Retinal pigment epithelial cell (primary cell): ENCODE measurements at places on chromosomes 1 and 21.

GRCh38 chr1:231666220-231666936 is 39.8 kb downstream of the DISC1 start:
- DNase-seq: no peak

- DNase-seq: no peak
These were observed 46.9 kb downstream of the CD34 start for GRCh38 chr1:207863893-207864535.

DNA sequence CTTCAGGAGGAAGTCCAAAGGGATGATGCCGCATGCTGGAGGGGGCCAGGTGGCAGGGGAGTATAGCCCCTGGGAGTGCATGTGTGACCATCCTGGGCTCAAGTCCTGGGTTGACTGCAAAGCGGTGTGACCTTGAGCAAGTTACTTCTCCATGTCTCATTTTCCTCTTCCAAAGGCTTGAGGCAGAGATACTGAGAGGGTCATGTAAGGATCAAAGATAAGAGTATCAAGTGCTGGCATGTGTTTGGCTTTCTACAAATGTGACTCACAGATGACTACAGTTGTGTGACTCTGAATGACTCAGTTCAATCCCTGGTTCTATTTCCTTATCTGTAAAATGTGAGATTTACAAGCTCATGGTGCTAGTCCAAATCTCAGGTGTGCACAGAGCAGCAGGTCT is 26.1 kb downstream of the PROK1 start:
- no peak for DNase-seq

GRCh38 chr1:31591425-31592093 is 15.2 kb downstream of the TINAGL1 start:
- DNase-seq: no peak

GRCh38 chr1:202361701-202362100 is 13.2 kb downstream of the PPP1R12B start:
- DNase-seq: no peak

DNA sequence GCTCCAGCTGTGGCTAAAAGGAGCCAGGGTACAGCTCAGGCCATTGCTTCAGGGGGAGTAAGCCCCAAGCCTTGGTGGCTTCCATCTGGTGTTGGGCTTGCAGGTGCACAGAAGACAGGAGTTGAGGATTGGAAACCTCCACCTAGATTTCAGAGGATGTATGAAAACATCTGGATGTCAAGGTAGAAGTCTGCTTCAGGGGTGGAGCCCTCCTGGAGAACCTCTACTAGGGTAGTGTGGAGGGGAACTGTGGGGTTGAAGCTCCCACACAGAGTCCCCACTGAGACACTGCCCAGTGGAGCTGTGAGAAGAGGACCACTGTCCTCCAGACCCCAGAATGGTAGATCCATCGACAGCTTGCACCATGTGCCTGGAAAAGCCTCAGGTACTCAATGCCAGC is 183.0 kb downstream of the PDE4B start:
- no peak for DNase-seq

- DNase-seq: no peak
These were observed 103.8 kb downstream of the BRINP3 start for GRCh38 chr1:190373705-190374336.

- no peak for DNase-seq
These were observed 49.2 kb downstream of the SLC37A1 start for GRCh38 chr21:42562816-42563215.

DNA sequence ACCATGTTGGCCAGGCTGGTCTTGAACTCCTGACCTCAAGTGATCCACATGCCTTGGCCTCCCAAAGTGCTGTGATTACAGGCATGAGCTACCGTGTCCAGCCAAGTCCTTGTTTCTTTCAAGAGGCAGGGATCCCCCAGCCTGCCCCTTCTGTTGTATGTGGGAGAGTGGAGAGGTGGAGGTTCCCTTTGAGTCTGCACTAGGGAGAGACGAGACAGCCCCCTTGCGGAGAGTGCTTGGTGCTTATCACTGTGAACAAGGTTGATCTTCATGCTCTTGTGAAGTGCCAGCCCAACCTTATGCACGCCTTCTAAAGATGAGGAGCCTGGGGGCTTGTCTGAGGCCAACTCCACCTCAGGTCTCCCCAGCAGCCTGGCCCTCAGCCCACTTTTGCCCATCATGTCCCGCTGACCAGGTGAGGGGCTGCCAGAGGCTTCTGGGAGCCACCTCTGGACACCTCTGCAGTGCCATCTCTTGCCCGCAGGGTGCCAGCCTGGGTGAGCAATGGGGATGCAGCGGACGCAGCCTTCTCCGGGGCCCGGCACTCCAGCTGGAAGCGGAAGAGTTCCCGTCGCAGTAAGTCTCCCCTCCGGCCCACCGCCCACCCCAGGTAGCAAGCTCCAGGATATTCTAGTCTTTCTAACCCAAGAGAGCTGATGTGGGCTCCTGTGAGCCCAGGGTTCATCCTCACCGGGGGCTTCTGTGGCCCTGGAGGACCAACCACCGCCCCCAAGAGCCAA is 62.3 kb downstream of the ARHGEF10L start:
- no peak for DNase-seq

DNA sequence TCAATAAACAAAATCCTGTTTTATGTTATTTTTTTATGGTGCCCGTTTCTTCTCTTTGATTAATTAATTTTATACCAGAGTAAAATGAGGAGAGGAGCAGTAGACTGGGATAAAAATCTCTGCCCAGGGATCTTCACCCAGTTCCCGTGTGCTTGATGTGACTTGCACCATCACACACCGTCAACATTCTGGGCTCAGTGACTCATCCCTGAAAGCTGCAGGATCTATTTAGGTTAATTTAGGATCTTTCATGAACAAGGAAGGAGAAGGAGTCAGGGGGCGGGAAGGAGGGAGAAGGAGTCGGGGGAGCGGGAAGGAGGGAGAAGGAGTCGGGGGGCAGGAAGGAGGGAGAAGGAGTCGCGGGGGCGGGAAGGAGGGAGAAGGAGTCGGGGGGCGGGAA is 182.4 kb downstream of the SMYD3 start:
- no peak for DNase-seq

DNA sequence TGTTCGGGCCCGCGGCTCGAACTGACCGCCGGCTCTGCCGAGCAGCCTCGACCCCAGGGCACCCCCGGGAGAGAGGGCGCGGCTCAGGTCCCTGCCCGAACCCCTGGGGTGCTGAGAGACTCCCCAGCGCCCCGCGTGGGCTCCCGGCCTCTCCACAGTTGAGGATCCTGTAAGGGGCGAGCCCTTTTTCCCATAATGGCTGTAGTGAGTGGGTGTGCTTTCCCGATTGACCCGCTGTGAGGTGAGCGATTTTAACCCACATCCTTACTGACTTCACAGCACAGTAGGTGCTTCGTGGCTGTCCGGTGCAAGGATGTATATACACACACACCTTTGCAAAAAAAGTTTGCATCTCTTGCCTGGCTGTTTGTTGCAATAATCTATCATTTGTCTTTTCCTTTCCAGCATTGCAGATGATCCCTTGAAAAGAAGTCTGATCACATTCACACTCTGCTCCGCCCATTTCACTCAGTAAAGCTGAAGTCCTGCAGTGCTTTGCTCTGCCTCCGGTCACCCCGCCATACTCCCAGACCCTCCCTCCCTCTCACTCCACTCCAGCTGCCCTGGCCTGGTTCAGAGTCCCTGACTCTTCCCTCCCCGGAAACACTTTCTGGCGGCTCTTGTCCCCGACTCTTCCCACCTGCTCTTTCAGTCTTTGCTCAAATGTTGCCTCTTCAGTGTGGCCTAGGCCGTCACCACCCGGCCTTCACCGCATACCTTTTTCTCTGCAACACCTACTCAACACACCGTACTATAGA is 955 bp upstream of the UBE2G2 start:
- DNase-seq: no peak

GRCh38 chr1:9203511-9203982 is 31.0 kb upstream of the H6PD start:
- no peak for DNase-seq

GRCh38 chr1:165539908-165540307 is 3.9 kb upstream of the LRRC52 start:
- no peak for DNase-seq

- DNase-seq: no peak
These were observed 5.1 kb upstream of the FRRS1 start for GRCh38 chr1:99771513-99771918.

DNA sequence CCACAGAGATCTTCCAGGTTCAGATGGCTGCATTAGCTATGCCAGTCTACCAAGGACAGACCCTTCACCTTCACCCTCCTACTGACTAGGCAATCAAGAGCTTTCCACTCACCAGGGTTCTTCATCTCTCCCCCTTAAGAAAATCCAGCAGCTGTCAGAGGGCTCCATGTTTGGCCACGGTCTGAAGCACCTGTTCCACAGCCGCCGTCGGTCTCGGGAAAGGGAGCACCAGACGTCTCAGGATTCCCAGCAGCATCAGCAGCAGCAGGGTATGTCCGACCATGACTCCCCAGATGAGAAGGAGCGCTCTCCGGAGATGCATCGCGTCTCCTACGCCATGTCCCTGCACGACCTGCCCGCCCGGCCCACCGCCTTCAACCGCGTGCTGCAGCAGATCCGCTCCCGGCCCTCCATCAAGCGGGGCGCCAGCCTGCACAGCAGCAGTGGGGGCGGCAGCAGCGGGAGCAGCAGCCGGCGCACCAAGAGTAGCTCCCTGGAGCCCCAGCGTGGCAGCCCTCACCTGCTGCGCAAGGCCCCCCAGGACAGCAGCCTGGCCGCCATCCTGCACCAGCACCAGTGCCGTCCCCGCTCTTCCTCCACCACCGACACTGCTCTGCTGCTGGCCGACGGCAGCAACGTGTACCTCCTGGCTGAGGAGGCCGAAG is 13.8 kb downstream of the TMCC2 start:
- no peak for DNase-seq

GRCh38 chr1:84164567-84165021 is 20.5 kb downstream of the PRKACB start:
- no peak for DNase-seq

DNA sequence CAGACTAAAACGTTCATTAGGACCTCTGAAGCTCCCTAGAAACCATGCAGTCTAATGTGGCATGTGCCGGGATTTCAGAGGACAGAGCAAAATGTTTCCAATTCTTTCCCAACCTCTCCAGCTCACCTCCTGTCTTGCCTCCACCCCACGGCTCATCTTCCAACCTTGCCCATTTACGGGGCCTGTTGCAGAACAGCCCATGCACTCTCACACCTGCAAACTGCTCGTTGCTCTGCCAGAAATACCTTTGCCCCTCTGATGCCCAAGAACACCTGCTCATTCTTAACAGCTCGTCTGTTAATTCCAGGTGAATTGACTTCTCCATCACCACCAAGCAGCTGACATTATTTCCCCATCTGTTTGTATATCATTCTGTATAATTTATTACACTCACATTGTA is 53.9 kb upstream of the LBR start:
- DNase-seq: no peak

DNA sequence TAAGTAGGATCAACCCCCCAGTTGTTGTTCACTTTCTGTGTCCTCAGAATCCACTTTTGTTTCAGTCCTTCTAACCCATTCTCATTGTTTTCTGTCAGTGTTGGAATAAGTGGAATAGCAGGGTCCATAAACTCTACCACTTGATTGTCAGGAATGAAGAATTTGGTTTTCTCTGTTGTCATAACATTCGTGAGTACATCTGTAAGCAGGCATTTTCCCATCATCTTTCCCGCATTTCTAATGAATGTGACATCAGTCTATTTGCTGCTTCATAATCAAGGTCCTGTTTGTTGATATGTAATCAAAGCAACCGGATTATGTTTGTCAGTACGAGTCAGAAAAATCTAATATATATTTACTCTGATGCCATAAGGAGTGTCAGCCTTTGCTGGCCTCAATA is 147.1 kb downstream of the KIF26B start:
- no peak for DNase-seq

- DNase-seq: no peak
These were observed 64.8 kb downstream of the PIK3R3 start for GRCh38 chr1:46067652-46068051.

- DNase-seq: no peak
These were observed 52.0 kb upstream of the FAM20B start for GRCh38 chr1:178973652-178974101.

DNA sequence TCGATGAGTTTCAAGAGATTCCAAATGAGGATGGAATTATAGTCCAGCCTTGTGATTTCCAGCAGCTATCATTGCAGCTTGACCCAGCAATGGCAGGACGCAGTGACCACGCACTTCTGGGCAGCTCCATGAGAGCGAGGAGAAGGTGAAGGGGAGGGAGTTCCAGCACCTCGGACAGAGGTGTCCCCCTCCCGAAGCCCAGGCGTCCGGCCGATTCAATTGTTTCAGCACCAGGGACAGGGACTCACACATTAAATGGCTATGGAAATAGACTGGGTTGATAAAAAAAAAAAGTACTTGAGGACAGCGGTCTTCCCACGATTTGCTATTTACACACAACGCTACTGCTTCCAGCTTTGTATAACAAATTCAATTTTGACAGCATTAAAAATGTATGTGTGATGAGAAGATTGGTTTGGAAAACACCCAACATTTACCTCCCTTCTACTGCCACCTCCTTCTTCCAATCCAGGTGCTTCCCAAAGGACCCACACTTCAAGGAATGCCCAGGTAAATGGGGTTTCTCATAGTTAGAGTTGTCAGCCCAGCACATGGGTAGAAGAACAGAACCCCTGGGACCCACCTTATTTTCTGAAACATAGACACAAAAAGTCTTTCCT is 71.8 kb downstream of the DISP3 start:
- DNase-seq: peak; percentile 37

DNA sequence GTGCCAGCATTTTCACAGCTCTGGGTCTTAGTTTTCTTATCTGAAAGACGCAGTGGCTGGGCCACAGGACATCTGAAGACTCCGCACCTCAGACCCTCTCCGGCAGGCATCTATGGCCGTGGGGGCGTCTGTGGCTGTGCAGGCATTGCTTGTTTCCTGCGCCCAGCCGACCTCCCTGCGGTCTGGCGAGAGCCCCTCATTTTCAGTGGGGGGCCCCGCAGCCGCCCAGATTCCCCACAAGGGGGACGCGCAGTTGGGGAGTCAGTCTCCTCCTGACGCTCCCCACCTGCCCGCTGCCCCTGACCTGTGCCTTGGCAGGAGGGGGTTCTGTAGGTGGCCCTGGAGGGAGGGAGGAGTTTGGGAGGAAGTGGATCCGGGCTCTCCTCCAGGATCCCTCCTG is 3.5 kb upstream of the TFF1 start:
- no peak for DNase-seq

- no peak for DNase-seq
These were observed 185.8 kb downstream of the HS2ST1 start for GRCh38 chr1:87100271-87100670.

DNA sequence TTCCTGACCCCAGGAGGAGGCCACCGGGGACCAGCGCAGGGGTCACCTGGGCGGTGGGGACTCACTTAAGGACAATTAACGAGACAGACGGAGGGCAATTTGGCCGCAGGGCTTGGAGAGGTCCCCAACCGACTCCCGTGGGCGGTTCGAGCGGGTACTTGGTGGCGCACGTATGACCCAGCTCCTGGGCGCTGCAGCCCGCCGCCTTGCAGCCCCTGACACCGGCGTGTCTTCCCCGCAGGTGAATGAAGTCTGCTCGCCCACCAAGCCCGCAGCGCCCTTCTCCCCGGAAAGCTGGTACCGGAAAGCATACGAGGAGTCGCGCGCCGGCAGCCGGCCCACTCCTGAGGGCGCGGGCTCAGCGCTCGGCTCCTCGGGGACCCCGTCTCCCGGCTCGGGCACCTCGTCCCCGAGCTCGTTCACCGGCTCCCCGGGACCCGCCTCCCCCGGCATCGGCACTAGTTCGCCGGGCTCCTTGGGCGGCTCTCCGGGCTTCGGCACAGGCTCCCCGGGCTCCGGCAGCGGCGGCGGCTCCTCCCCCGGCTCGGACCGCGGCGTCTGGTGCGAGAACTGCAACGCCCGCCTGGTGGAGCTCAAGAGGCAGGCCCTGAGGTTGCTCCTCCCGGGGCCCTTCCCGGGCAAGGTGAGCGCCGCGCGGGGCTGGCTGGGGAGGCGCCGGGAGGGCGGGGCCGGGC is 1.4 kb downstream of the KIF26B start:
- DNase-seq: no peak
